NCI-H2029 treated with DMSO at 0.1 percent for 48 hours (cell line): ENCODE measurements at places on chromosomes 5 and 9.

DNA sequence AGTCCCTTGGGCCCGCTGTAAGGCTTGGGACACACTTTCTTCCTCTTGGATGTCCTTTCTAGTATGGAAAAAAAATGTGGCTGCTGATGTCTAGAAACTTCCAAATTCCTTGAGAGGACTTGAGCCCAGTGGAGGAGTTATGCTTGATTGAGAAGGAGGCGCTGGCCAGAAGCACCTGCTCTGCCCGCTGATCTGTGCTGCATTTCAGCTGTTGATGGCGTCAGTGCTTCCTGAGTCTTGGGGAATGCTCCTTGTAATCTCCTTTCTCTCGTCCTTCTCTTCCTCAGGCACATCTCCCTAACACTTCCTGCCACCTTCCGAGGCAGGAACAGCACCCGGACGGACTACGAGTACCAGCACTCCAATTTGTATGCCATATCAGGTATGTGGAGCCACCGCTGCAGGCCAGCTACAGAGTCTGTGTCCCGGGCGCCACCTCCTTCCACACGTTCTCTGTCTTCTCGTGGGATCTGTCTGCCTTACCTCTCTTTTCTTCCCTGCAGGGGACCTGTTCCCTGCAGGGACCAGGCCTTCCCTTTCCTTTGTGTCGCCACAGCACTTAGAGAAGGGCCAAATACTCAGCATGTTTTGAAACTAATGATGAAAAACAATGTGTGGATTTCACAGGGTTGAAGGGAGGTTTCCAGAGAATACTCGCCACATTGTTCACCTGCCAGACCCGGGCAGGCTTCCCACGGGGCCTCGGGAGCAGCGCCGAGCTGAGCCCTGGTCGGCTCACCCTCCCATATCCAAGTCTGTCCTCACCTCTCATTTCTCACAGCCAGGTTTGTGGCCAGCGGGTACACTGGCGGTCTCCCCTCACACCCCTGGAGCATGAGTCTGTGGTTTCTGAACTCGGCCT lies 95.2 kb downstream of the MVB12B start:
- peak; percentile 59 for DNase-seq

DNA sequence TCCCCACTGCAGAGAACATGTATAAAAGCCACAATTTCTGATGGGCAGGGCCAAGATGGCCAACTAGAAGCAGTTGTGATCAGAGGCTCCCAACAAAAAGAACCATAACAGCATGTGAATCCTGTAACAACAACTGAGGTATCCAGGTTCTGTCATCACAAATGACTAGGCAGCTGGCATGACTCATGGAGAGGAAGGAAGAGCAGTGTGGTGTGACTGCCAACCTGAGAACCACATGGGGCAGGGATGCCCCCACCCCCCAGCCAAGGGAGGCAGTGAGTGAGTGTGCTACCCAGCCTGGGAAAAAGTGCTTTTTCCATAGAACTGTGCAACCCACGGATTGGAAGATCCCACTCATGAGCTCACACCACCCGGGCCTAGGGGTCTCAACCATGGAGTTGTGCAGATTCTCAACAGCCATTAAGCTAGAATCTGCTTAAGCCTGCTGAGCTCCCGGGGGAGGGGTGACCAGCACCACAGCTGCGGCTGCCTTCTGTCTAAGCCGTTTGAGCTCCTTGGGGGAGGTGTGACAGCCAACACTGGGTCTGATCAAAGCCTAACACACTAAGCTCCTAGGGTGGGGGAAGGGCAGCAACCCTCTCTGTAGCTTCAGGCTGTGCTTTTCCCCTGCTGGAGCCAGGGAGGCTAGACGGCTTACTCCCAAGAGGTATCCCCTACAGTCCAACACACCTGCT lies 80.1 kb upstream of the DMAC1 start:
- no peak for DNase-seq

GRCh38 chr5:66620711-66621110 lies 24.5 kb downstream of the MAST4 start:
- DNase-seq, result no peak

DNA sequence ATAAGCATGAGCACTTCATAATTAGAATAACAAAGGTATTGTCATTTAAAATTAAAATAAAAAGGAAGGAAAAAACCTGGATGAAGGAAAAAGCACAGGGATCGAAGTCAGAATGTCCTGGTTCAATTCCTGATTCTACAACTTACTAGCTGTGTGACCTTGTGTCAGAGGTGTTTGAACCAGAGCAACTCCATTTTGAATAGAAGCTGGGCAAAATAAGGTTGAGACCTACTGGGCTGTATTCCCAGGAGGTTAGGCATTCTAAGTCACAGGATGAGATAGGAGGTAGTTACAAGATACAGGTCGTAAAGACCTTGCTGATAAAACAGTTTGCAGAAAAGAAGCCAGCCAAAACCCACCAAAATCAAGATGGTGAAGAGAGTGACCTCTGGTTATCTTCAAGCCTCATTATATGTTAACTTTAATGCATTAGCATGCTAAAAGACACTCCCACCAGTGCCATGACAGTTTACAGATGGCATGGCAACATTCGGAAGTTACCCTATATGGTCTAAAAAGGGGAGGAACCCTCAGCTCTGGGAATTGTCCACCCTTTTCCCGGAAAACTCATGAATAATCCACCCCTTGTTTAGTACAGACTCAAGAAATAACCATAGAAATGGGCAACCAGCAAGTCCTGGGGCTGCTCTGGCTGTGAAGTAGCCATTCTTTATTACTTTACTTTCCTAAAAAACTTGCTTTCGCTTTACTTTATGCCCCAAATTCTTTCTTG lies 412.7 kb downstream of the PIK3R1 start:
- no peak for DNase-seq

- no peak for DNase-seq
Observed at GRCh38 chr5:2199697-2200096, 317.0 kb upstream of the IRX4 start.

GRCh38 chr5:83608122-83608521 lies 112.5 kb downstream of the HAPLN1 start:
- no peak for DNase-seq

DNA sequence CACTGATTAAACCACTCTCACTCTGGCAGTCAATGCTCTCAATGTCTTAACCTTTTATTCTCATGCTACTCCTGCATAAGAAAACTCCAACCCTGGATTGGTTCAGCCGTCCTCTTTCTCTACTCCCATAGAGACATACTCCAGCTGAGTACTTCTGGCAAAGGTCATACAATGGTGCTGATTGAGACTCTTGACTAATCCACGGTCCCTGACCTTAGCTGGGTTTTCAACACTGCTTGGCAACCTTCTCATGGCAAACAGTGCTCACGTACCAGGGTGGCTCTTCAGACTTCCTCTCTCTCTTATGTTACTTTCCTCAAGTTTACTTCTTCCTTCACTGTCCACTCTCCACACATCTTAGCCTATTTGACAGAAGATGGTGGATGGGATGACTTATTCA lies 347.6 kb downstream of the RAB3C start:
- DNase-seq, result no peak

- no peak for DNase-seq
Observed at GRCh38 chr9:18786911-18787650, 245.9 kb downstream of the SAXO1 start.

- no peak for DNase-seq
Observed at GRCh38 chr9:77375956-77376532, 198.7 kb downstream of the VPS13A start.

GRCh38 chr9:26458054-26458453 lies 434.5 kb downstream of the CAAP1 start:
- DNase-seq, result no peak

GRCh38 chr9:72864327-72864726 lies 88.5 kb downstream of the ALDH1A1 start:
- DNase-seq, result no peak

GRCh38 chr9:13770956-13771355 lies 491.5 kb upstream of the MPDZ start:
- no peak for DNase-seq
